ENCODE measurements at places on chromosomes 7 and 10. TPM values are rescaled to one million over a fixed set of nuclear protein-coding genes. Genes with fewer than 3 reads are reported as not detected.

GRCh38 chr10:4278186-4278585 is 493.2 kb upstream of the KLF6 start:
- no peak for ATAC-seq

DNA sequence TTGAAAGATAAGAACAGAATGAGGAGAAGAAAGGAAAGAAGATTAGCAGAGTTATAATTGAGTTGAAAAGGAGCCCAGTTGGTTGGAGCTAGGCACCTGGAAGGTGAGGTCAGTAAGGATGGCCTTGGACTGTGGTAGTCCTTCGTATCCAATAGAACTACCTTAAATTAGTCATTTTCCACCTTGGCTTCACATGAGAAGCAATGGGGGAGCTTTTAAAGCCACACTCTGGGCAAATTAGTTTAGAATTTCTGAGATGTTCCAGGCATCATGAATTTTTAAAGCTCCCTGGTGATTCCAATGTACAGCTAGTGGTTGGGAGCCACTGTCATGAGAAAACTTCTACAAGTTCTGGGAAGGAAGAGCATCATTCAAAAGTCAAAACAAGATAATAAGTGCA is 27.3 kb upstream of the CYP3A5 start:
- ATAC-seq: no peak

DNA sequence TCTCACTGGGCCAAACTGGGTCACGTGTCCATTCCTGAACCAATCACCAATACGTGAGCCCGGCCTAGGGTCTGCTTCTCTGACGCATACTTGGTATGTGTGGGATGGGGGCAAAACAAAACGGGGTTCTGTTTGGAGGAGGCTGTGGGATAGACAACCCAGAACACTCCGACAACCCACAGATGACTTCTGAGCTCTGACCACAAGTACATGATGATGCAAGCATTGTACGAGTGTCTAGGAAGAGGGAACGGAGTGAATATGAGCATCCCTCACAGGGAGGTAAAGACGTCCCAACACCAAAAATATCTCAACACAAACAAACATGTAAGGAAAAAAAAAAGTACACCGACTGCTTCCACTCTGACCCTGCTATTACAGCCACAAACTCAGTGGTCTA is 5.6 kb downstream of the DAGLB start:
- no peak for ATAC-seq

GRCh38 chr10:76984559-76985443 is 652.8 kb downstream of the KCNMA1 start:
- peak; percentile 61 for ATAC-seq

DNA sequence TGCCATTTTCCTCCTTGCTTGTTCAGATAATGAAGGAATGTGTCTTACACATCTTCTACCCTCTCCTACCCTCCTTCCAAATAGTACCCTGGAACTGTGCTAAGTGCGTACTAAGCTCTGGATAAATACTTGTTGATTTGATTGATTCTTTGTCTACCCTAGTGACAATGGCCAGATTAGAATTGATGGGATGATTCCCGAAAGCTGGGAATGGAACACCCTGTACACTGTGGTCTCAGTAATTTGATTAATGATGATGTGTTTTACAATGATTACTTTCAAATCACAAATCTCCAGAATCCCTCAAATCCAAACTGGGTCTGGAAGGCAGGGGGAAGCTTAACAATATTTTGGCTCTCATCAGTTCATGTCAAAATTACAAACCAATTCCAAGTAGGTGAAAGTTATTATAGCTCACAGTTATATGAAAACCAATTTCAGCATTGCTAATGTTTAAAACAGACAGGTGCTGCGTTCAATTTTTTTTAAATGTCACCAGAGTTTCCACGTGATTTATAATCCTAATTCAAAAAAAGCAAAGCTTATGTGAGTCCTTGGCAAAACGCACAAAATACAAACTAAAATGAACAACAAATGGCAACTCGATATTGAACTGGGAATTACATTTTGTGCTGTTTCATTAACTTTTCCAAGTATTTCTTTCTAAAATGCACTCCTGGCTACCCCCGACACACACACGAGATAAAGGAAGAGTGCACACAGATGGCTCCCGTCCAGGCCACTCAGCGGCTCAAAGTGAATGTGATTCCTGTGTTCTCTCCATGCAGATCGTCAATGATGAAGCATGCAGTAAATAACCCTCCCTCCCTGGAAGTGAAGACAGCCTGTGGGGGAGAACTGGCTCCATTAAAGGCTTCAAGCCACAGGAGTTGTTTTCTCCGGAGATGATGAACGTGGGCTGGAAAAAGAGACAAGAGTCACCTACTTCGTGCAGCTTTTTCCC is 21.7 kb upstream of the ADRB1 start:
- ATAC-seq: no peak

DNA sequence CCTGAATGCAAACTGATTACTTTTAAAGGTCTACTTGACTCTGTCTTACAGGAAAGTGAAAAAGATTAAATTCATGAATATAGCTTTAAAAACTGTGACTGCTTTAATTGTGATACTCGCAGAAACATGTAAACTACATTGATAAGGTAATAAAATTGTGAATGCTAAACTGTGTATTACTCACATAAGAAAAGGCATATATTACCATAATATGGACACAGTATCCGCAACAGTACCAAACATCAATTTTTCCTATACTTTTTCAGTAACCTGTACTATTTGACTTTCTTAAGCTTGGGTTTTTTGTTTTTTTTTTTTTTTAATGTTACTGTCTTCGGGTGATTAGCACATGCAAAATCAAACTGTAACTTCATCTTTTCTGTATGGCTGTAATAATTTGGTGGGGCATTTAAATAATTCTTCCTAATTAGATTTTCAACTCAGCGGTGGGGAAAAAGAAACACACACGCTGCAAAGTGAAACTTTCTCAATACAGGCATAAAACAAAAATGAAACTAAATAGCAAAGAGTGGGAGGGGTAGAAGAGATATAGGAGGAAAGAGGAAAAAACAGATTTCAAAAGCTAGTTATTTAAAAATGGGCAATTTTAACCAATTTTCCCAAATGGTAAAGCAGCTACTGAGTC is 23.2 kb downstream of the NT5C3A start:
- ATAC-seq: no peak

- no peak for ATAC-seq
Observed at GRCh38 chr10:23585186-23585585, 146.3 kb downstream of the OTUD1 start.

DNA sequence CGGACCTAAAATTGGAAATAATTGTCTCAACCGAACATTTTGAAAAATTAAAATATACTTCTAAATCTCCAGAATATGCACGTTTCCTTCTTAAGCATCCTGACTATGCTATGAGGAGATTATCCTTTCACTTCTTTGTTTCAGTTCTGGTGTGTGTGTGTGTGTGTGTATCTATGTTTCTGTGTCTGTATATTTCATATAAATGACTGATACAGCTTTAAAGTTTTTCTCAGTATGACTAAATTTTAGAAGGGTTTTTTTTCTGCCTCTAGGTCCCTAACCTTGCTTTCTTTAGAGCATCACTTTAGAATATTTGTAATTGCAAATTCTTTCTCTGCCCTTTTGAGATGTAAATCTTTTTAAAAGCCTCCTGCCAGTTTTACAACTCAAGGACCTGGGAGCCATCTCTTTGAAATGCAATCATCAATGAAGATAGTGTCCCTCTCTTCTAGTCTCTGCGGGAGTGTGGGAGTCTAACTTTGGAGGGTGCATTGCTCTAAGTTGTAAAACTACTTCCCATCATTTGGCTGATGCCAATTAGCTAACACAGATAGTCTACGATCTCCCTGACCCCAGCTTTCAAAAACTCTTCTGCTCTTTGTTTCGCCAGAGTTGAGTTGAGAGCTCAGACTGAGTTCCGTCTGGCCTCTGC is 782.0 kb upstream of the ZWINT start:
- ATAC-seq: no peak

DNA sequence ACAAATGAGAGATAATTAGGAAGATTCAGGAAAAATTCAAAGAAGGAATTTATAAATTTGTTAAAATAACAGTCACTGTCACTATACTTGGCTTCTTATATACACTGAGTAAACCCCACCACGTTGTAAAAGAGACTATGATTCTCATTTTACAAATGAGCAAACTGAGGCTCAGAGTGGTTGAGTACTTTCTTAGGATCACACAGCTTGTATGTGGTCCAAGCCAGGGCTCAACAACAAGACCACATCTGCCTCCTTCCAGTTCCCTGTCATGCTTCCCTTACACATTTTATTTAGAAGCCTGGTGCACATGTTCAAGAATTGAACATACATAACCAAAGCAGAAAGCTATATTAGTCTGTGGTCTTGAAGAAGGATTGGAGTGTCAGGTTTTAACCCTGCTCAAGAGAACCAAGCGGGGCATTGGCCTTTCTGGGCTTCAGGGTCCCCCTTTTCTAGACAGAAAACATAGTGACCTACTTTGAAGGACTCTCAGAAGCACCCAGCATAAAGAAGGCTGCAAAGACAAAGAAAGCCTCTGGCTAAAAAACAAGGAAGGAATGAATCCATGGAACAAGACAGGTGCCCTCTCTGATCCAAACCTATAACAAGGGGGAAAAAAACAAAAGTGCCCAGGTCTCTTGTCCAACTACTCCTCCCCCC is 846 bp downstream of the MRLN start:
- ATAC-seq: no peak

GRCh38 chr10:71726580-71727104 is 7.1 kb upstream of the C10orf105 start:
- ATAC-seq: peak; percentile 47

DNA sequence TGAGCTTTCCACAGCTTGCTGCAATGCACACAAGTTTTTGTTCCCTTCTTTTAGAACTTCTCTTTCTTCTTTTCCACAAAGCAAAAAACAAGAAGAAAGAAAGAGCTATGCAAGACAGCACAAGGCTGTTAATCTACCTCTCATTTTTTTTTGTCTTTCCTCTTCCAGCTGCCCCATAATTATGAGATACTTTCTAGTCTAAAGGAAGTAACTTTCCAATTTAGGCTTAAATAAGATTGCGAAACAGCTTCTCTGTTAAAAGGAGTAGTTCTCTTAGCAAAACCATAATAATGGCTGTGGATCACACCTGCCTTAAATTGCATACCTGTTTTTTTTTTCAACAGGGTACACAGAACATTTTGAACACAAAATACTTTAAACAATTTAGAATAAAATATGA is 56.0 kb downstream of the NDUFB2 start:
- ATAC-seq: no peak

GRCh38 chr7:66110856-66111255 is 3.8 kb upstream of the CRCP start:
- peak; percentile 3 for ATAC-seq

GRCh38 chr7:113768387-113768786 is 150.4 kb downstream of the PPP1R3A start:
- ATAC-seq: no peak

- ATAC-seq: no peak
Observed at GRCh38 chr7:55187701-55188491, 169.1 kb downstream of the EGFR start.

DNA sequence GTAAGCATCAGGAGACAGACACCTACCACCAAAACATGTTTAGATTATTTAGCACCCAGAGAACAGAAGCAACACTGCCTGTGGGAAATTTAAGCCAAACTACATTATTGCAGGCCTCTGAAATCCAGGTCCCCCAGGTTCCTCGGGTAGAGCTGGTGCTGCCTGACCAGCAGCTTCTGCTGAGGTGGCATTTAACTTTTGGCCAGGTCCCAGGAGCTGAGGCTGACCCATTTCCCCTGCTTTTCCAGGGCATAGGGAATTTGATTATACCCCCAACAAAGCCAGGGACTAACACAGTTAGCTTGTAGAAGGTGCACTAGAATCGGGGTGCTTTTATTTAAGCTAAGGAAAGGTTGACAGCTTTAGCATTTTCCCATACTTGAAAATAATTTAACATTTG is 4.7 kb downstream of the LRRC4 start:
- ATAC-seq: no peak

- no peak for ATAC-seq
Observed at GRCh38 chr7:137839903-137840779, 6.6 kb downstream of the DGKI start.

SLC29A3 gene
- 3.4 TPM for total RNA-seq

GALNT17 gene
- total RNA-seq: not detected

LRRC18 gene
- not detected for total RNA-seq

PILRA gene
- 7.0 TPM for total RNA-seq

DDX21 gene
- 176 TPM for total RNA-seq

AKR1B1 gene
- 125 TPM for total RNA-seq

MMD2 gene
- total RNA-seq: not detected

Data from activated T-helper 17 cell treated with anti-CD3 and anti-CD28 coated beads, Interleukin-2, amount 50 U/mL, for 72 hours (primary cell).